ENCODE measurements at places on chromosomes 4 and X.

GRCh38 chrX:82734140-82734539, 774.0 kb upstream of the POU3F4 start:
- DNase-seq = no peak

DNA sequence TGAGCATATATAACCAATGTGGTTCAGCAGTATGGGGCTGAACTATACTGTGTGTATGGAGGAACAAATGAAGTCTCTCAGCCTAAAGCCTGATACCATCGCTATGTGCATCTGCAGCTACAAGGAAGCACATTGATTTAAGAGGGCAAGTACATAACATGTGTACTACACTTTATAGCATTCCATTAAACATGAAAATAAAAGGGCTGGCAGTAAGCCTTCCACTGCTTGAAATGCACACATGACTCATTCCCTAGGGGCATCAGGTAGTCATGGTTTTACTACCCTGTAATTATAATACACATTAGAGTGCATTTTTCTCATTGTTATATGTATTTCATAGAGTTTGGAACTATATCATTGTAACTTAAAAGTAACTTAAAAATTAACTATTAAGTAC, 51.2 kb downstream of the SMARCA1 start:
- no peak for DNase-seq

DNA sequence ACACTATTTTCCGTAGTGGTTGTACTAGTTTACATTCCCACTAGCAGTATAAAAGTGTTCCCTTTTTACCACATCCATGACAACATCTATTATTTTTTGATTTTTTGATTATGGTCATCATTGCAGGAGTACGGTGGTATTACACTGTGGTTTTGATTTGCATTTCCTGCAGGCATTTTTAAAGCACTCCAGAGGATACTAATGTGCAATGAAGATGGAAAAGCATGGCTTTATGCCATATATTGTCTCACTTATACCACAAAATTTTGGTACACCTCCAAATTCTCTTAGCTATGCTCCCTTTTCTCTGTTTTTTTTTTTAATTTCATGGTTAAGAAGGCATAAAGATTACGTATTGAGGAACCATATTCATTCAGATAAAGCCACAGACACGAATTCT, 35.1 kb upstream of the NPY2R start:
- DNase-seq = no peak

- no peak for DNase-seq
These were observed 195.4 kb upstream of the PGRMC2 start for GRCh38 chr4:128483041-128483440.

- DNase-seq = peak; percentile 74
These were observed 586 bp downstream of the BCAP31 start for GRCh38 chrX:153723351-153724251.
